Effector memory CD4-positive, alpha-beta T cell (primary cell): ENCODE measurements at places on chromosomes 5 and 9.

GRCh38 chr5:134840811-134841210 is 5.0 kb upstream of the C5orf24 start:
- DNase-seq: no peak

DNA sequence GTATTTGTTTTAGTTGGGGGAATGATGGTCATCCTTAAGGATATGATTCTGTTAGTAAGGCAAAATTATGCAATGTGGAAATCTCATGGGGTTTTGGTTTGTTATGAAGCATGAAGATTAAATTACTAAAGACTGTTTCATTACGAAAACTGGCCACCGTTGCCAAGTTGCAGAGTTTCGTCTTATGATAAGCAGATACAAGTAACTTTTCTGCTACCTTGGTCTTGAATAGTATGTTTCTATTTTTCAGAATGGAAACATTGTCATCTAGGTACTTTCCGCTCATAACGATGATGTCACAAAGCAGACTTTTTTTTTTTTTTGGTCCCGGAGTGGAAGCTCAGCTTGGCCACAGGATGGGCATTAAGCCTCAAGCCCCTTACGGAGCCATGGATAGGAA is 4.2 kb downstream of the CCNI2 start:
- DNase-seq: no peak

GRCh38 chr5:133967698-133968203 is 674 bp downstream of the C5orf15 start:
- DNase-seq: no peak

GRCh38 chr9:110753731-110754231 is 85.2 kb downstream of the MUSK start:
- DNase-seq: no peak

- DNase-seq: no peak
Observed at GRCh38 chr9:126222363-126222834, 104.2 kb upstream of the MVB12B start.

DNA sequence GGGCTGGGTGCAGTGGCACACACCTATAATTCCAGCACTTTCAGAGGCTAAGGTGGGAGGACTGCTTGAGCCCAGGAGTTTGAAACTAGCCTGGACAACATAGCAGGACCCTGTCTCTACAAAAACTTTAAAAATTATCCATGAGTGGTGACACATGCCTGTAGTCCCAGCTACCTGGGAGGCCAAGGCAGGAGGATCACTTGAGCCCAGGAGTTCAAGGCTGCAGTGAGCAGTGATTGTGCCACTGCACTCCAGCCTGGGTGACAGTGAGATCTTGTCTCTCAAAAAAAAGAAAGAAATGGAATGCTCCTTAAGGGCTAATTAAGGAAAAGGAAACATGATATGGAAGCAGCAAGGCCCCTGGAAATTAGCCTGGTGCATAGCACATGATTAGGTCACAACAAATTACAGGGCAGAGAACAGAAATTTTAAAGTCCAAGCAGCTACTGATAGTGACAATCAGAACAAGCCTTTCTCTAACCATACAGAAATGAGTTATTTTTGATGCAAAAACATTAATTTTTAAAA is 19.5 kb downstream of the ANKH start:
- no peak for DNase-seq

- DNase-seq: no peak
Observed at GRCh38 chr5:77832166-77832770, 56.1 kb upstream of the TBCA start.

DNA sequence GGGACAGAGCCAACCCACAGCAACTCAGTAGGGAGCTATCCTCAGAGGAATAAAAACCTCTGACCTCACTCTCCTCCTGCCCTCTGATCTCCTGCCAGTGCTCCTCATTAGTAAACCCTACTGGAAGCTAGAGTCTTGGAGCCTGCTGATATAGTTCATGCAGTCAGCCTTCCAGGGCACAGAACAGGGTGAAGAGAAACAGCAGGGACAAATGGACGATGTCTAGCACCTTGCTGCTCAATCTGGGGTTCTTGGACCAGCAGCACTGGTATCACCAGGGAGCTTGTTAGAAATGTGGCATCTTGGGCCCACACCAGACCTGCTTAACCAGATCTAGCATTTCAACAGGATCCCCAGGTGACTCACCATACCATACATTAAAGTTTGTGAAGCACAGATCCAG is 5.5 kb upstream of the GALNT12 start:
- no peak for DNase-seq

DNA sequence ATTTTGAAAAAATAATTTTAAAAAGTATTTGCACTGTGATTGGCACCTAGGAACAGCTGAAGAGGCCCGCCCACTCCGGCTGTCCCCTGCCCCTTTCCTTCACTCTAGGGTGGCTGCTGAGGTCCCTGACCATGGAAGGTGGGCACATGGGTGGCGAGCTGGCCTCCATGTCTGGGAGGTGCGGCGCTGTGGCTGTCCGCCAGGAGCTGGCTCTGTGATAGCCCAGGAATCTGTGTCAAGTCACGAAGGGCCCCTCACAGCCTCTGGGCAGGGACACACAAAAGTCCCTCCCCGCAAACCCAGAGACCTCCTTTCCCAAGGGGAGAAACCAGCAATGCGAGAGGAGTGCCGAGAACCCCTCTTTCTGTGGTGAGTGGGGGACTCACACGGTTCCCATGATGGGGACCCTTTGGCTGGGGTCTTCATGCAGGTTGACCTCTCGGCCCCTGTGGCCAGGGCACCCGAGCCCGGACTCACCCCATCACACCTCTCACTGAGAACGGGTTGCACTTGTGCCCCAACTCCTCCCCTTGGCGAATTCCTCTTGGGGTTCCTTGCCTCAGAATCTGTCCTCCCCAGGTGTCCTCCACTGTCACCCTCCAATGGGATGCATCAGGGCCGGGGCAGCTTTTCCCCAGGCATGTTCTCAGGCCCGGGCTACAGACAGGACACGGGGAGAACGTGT is 168.0 kb downstream of the GAPVD1 start:
- DNase-seq: no peak
